ENCODE measurements at places on chromosomes 7 and 10.

- DNase-seq, result no peak
Observed at GRCh38 chr7:20484356-20484755, 131.1 kb upstream of the ABCB5 start.

DNA sequence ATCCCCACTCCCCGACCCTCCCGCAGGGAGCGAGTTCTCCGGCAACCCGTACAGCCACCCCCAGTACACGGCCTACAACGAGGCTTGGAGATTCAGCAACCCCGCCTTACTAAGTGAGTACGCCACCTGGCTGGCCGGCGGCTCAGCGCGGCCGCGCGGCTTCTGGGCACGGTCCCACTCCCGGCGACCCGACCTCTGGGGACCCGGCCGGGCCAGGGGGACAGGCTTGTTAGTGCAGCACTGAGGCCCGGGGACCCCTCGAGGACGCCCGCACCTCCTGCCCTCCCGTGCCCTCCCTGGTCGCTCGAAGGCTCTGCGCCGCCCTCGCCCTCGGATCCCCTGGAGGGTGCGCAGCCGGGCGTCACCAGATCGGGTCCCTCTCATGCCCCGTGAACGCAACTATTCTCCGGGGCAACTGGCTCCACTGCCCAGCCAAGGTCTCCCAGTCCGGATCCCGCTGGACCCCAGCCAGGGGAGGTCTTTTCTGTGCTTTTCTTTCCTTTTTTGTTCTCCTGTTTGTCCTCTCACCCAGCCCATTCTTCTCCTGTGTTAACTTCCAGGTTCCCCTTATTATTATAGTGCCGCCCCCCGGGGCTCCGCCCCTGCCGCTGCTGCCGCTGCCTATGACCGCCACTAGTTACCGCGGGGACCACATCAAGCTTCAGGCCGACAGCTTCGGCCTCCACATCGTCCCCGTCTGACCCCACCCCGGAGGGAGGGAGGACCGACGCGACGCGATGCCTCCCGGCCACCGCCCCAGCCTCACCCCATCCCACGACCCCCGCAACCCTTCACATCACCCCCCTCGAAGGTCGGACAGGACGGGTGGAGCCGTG lies 81.8 kb downstream of the PAX2 start:
- no peak for DNase-seq

DNA sequence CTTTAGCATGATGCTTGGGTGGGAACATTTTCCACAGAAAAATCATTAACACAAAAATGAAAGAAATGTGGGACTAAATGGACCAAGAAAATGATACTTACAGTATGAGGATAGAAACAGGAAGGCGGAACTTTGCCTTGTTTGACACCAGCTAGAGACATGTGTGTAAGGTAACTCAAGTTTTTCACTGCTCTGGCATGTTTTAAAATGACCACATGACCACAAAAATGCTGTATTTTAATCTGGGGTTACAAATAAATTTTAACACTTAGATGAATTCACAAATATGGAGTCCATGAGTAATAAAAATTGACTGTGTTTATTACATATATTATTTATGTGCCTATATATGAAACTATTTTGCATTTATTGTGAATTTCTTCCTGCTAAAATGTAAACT lies 100.9 kb upstream of the PHYHIPL start:
- DNase-seq, result no peak

- DNase-seq, result no peak
Observed at GRCh38 chr7:96605045-96605716, 104.5 kb downstream of the SEM1 start.

DNA sequence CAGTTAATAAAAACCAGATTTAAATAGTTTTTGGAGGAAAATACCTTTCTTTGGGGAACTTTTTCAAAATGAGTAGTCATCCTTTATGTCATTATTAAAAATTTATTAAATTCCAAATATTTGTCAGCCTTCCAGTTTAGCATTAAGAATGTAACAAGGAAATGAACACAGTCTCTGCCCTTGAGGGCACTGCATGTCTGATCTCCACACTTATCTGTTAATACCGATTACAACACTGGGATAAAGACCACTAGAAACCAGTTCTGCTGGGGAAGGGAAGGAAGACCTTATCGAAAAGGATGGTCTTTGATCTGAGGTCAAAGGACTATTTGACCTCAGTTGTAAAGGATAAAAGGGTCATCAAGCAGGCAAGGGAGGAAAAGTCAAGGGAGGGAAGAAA lies 320.0 kb downstream of the DOCK4 start:
- no peak for DNase-seq

DNA sequence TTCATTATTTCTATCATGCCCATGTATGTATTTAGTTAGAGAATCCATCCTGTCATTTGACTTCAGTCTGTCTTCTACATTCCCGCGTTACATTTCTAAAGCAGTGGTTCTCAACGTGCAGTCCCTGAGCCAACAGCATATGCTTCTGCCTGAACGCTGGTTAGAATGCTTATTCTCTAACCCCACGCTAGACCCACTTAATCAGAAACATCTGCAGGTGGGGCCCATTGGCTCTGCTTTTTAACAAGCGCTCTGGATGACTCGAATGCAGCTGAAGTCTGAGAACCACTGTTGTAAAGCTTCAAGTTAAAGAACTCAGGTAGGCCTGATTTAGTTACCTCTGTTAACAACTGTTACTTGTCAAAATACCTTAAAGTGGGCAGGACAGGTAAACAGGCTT lies 38.2 kb downstream of the NEUROD6 start:
- DNase-seq, result no peak

DNA sequence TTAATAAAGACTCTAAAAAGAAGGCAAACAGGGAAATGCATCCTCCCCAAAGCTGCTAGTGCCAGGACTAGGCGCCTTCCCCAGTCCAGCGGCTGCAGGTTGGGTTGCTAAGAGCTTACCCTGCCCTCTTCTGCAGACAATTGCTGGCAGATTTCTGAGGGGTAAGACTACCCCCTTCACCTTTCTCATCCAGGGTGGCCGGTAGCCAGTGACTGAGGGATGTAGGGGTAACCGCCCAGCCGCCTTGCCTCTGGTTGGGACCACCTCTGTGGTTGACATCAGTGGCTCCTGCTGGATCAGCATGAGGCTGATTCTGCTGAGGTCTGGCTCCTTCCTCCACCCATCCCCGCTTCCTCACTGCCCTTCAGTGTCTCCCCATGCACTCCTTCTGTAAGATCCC lies 71.2 kb downstream of the ADCYAP1R1 start:
- DNase-seq, result no peak

DNA sequence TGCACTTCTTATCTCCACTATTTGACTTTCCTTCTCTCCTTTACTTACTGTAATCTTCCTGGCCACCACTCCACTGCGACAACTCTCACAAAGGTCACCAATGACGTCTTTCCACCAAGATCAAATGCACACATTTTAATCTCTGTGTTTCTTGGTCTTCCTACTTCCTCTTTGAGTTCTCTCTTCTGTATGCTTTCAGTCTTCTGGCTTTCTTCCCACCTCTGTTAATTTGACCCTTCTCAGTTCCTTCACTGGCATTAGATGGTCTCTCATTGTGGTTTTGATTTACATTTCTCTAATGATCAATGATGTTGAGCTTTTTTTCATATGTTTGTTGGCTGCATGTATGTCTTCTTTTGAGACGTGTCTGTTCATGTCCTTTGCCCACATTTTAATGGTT lies 31.9 kb downstream of the FAM107B start:
- DNase-seq, result no peak

Measured in NCI-H2029 (cell line).